ENCODE measurements at places on chromosomes 1 and 21. TPM values are rescaled to one million over a fixed set of nuclear protein-coding genes. Genes with fewer than 3 reads are reported as not detected.

HRNR gene
- not detected for total RNA-seq

DAB1 gene
- total RNA-seq: 0.08 TPM

- no peaks in the 10 kb centered on the region for H3K27me3 ChIP-seq
- DNase-seq: peak; percentile 52
- H3K4me1 ChIP-seq: no peaks in the 10 kb centered on the region
Measured at GRCh38 chr1:245888809-245889208, 618.3 kb downstream of the SMYD3 start.

DNA sequence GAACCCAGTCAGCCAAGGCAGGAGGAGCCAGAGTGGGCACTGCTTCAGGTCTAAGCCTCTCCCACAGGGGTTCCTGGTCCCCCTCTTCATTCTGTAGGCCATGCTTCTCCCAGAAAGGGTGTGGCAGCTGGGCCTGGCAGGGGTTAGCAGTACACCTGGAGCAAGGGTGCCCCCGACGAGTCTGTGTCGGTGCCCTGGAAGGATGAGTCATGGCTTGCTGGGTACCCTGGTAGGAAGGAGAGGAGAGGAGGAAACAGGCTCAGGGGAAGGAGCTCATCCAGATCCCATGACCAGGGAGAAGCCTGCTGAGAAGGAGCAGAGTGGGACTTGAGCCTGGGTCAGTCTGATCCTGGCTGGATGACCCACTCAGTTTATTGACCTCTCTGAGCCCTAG lies 10.3 kb downstream of the KDF1 start:
- peaks cover 62% of the 10 kb centered on the region for H3K4me1 ChIP-seq
- no peak overlapping the region for H3K4me3 ChIP-seq
- no peak overlapping the region for H3K27ac ChIP-seq
- H3K27me3 ChIP-seq: no peaks in the 10 kb centered on the region
- DNase-seq: no peak

DNA sequence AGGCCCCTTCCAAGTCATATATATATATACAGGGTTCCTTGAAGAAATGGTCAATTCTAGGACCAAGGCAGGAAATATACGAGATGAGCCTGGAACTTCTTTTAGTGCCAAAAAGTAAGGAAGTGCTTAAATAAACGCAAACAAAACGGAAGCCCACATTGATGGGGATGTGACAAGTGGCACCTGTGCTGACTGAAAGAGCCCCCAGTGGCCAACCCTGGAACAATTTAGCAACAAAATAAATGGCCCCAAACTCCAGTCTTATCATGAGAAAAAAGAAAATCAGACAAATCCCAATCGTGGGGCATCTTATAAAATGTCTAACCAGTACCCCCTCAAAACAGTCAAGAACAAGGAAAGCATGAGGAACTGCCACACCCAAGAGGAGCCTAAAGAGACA lies 17.7 kb downstream of the PLA2G5 start:
- H3K36me3 ChIP-seq: no peaks in the 10 kb centered on the region
- no peak for DNase-seq
- peaks cover 32% of the 10 kb centered on the region for H3K27me3 ChIP-seq
- H3K4me3 ChIP-seq: no peak overlapping the region
